ENCODE measurements at places on chromosomes 5 and 9.

DNA sequence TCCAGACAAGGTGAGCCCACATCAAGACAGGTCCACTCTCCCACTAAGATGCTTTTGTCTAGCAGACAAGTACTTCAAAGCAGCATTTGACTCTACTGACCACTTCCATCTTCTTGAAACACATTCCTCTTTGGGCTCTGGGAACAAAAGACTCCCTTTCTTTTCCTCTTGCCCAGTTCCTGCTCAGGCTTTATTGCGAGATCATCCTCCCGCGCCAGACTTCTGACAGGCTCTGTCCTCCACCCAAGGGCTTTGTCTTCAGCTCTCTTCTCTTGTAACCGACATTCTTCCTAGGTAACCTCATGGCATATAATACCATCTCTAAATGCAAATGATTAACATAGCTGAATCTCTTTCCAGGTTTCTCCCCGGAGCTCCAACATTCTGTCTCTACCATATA lies 85.8 kb downstream of the NUDT12 start:
- DNase-seq = no peak

GRCh38 chr5:93209476-93209875 lies 371.5 kb downstream of the NR2F1-AS1 start:
- DNase-seq = no peak

GRCh38 chr9:89664896-89665329 lies 60.1 kb downstream of the GADD45G start:
- DNase-seq = no peak

DNA sequence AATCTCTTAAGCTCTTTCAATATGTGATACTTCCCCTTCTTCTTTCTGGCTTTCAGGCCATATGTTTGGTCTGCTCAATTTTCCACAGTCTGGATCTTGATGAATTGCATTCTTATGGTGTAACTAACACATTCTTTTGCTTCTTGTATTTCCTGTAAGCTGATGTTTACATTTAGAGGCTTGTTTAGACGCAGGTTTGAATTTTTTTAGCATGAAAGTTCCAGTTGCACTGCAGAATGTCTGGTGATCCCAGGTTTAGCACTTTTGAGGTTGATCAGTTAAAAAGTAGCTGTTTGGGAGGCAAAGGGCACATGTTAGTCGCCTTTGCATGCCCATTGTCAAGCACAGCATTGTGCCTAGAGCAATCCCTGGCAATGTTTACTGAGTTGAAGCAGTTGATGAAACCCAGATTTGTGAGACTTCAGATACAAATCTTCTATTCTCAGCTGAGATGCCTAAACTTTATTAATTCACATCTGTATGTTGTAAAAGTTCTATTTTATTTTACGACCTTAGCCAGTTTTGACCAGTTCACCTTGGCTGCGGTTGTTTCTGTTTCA lies 59.6 kb upstream of the SPATA31C2 start:
- no peak for DNase-seq

DNA sequence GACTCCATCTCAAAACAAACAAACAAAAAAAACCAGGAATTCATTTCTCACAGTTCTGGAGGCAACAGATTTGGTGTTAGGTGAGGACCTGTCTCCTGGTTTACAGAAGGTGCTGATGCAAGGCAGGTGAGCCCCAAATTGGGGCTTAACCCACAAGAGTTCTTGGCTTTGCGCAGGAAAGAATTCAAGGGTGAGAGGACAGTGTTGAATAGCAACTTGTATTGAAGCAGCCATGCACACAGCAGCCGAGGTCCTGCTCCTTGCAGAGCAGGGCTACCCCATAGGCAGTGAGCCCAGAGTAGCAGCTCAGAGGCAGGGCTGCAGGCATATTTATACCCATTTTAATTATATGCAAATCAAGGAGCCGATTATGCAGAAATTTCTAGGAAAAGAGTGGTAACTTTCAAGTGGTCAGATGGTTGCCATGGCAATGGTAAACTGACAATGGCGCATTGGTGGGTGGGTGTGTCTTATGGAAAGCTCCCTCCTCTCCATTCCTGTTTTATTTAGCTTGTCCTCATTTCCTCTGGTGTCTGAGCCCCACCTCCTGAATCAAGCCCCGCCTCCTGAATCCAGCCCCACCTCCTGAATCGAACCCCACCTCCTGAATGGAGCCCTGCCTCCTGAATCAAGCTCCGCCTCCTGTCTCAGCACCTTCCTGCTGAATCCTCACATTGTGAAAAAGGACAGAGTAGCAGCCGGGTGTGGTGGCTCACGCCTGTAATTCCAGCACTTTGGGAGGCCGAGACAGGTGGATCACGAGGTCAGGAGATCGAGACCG lies 34.5 kb upstream of the COL5A1 start:
- DNase-seq = no peak

DNA sequence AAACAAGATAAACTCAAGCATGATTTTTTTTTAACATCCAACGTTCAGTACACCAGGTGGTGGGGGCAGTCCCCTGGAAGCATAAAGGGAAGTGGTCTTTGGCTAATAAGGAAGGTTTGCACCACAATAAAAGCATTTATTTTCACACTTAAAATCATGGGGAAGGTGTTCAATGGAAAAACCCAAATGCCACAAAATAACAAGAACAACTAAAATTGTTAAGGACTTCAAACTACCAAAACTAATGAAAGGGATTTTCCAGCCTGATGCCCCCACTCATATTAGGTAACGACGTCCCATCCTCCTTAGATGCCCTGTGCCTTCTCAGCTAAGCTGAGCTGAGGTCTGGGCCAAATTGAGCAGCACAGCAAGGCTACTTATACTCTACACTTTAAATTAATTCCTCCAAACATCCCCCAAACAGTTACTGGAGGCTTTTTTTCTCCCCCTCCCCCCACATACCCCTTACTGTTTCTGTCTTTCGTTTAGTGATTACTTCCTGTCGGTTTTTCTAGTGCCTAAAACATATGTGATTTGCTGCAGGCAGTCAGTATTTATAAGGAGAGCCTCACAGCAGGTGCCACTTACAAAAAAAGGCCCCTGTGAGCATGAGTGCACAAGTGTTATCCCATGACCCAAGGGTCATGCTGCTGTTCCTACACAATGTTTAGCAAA lies 259.7 kb upstream of the ZNF608 start:
- no peak for DNase-seq

GRCh38 chr5:88882276-88883038 lies 527 bp downstream of the MEF2C start:
- DNase-seq = peak; percentile 41

GRCh38 chr5:180643191-180643851 lies 6.1 kb downstream of the FLT4 start:
- no peak for DNase-seq

GRCh38 chr5:74919487-74919886 lies 53.3 kb upstream of the FAM169A start:
- peak; percentile 41 for DNase-seq

GRCh38 chr9:131180454-131180853 lies 55.1 kb downstream of the NUP214 start:
- no peak for DNase-seq

GRCh38 chr9:115088860-115089259 lies 29.1 kb downstream of the TNC start:
- no peak for DNase-seq

DNA sequence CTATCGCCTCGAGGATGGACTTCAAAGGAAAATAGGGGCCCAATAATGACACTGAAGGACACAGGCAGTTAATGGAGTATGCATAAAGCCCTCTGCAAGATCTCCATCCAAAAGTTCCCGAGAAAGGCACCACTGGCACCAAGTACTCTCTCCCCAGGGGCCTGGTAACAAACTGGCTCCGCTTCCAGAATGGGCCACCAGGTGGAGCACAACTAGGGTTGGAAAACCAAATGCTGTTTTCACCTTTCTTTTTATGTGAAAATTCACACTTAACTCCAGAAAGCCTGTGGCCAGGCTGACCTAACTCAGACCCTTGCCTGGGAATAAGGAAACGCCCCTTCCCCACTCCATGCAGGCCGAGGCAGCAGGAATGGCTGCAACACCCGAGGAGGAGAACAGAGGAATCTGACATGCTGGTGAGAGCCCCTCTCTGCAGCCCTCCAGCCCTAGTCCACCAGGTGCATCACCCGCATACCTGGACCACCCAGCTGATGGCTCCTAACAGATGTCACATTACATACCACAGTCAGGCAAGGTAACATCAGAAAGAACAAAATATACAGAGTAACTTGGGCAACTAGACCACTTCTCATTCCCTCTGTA lies 42.8 kb downstream of the CAMSAP1 start:
- DNase-seq = peak; percentile 40

DNA sequence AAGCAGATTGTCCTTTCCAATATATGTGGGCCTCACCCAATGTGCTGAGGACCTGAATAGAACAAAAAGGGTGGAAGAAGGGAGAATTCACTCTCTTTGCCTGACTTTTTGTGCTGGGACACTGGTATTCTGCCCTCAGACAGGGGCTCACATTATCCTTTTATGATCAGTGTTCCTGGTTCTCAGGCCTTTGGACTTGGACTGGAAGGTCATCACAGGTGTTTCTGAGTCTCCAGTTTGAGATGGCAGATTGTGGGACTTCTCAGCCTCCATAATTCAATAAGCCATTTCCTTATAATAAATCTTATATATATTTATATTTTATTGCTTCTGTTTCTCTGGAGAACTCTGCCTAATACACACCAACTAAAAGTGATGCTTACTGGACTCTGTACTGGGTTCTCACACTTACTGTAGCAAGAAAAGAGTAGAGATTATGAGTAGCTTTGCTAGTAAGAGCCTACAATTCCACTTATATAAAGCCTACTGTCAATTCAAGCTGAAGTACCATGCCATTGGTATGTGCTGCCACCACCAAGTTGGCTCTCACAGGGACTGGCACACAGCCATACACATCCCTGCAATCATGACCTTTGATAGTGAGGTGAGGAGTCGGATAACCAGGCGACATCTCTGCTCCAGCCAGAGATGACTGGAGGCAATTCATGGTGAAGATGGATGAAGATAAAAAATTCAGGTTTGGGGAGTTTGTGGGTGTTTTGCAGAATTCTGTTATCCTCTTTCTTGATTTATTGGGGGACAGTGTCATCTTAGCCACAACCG lies 130.7 kb upstream of the NR3C1 start:
- DNase-seq = no peak

GRCh38 chr5:89003563-89004036 lies 120.6 kb upstream of the MEF2C start:
- no peak for DNase-seq

DNA sequence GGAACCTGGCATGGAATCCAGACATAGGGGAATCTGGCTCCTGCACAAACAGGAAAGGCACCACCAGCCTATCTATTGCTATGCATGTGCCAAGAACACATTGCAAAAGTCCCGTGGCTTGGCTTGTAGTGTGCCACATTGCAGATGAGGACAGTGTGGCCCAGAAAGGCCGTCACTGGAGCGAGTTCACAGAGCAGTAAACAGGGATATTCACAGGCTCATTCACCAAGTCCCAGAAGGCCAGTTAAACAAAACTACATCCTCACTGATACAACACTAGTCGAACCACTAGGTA lies 39.6 kb upstream of the TRIM32 start:
- DNase-seq = no peak

DNA sequence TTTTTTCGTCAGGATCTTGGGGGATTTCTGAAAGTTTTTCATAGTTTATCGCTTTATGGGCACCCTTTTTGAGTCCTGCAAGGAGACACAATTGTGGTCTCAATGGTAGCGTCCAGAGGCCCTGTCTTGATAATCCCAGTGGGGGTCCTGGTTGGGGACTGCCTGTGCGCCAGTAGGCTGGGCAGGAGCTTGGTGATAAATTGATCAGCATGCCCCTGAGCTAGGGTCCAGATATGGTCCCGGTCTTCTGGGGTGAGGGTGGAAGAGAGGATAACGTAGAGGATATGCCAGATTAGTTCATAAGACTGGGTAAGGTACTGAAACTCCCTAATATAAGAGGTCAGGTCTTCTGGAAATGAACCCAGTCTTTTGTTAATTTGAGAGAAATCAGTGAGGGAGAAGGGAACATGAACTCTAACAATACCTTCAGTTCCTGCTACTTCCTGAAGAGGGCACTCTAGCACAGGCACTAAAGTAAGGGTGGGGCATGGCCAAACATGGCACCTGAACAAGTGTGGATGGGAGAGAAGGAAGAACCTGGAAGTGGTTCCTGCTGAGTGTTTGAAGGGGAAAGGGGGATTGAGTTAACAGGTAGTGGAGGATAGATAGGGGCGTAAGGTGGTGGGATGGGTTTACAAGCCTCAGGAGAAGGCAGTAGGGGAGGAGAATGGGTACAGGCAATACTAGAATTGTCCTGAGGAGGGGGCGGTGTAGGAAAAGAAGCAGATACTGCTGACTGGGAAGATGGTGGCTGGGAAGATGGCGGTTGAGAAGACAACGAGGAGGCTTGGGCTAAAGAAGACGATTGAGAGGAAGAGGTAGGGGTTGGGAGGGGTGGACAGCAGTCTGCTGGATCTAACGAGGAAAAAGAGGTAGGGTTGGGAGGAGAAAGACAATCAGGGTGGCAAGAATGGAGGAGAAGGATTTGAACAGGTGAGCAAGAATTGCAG lies 33.8 kb upstream of the ANXA2R start:
- DNase-seq = peak; percentile 48

- DNase-seq = no peak
Measured at GRCh38 chr5:170761048-170761707, 22.3 kb upstream of the GABRP start.

DNA sequence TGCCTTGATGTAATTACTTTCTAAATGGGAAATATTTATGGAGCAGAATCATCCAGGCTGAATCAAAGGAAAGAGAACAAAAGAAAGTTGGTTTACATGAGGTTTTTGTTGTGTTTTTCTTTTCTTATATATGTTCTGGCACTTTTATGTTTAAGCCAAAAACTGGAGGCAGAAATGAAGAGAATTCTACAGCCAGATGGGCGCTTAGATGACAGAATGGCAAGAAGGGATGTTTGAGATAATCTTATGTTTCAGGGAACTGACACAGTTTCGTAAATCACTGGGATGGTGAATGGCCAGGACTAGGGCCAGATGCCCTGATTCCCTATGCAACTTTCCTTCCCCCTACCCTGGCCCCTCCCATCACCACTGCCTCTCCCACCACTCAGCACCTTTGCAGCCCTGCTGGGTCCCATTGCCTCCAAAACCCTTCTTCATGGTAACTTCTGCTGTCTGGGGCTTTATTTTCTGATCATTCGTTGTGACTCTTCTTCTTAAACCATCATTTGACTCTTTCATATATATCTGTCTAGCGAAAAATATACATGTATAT lies 111.8 kb downstream of the EFNA5 start:
- no peak for DNase-seq

DNA sequence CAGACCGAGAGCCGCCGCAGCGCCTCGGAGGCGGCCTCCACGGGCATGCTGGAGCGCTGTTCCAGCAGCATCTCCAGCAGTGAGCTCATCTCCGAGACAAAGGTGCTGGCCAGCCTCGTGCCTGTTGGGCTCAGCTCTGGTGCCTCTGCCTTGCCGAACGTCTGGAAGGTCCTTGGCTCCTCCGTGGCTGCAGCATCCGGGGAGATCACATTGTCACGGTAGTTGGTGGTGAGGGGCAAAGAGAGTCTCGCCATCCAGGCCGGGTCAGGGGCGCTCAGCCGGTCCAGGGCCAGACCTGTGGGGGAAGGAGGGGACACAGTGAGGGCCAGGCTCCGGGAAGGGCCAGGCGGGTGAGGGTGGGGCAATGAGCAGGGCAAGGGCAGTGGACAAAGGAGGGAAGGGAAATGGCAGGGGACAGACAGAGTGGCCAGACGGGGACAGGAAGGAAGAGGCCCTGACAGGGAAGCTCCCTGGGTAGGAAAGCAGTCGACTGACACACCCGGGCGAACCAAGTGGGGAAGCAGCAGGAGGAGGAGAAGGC lies 12.4 kb downstream of the PCDH12 start:
- DNase-seq = peak; percentile 74
